ENCODE measurements at places on chromosomes 4 and X.

DNA sequence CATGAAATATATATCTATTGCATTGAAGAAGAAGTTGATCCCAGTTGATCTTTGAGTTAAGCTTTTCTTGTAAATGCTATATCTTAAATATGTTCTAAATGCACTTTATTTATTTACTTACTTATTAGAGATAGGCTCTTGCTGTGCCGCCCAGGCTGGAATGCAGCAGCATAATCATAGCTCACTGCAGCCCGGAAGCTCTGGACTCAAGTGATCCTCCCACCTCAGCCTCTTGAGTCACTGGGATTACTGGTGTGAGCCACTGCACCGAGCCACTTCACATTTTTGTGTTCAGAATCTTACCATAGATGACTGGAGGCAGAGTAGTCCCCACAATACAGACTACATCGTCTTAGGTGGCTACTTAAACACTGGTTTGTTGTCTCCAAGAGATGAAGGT lies 324.3 kb upstream of the SLIT2 start:
- DNase-seq: no peak

GRCh38 chr4:189088780-189089179 lies 851.9 kb upstream of the FRG1 start:
- DNase-seq: no peak

DNA sequence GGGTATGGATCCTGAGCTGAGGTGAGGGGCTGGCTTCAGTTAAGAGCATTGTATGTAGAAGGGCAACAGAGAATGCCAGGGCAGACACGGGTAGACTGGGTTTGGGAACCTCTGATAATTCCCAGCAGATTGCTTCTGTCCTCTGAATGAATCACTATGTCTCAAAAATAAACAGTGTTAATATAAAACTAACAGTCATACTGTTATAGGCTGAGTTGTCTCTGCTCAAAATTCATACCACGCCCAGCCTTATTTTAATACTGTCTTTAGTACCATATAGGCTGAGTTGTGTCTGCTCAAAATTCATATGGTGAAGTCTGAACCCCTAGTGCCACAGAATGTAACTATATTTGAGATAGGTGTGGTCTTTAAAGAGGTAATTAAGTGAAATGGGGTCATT lies 10.0 kb downstream of the XAGE2 start:
- no peak for DNase-seq

DNA sequence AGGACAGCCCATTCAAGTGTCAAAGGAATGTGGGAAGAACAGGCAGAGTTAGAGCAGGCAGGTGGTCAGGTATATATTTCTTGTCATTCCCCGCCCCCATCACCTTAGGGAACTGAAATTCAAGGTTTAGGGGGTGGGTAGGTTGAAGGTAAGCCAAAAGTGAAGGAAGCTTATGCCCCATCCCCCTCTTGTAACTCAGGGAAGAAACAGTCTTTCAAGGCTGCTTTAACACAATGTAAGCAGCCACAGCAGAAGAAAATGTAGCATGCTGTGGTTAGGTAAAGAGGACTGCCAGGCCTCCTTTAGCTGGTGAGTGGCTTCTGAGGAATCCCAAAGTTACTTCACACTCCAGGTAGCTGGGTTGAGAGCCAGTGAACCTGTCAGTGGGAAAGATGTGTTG lies 122.3 kb downstream of the RS1 start:
- no peak for DNase-seq

GRCh38 chrX:82775426-82775825 lies 732.7 kb upstream of the POU3F4 start:
- no peak for DNase-seq

DNA sequence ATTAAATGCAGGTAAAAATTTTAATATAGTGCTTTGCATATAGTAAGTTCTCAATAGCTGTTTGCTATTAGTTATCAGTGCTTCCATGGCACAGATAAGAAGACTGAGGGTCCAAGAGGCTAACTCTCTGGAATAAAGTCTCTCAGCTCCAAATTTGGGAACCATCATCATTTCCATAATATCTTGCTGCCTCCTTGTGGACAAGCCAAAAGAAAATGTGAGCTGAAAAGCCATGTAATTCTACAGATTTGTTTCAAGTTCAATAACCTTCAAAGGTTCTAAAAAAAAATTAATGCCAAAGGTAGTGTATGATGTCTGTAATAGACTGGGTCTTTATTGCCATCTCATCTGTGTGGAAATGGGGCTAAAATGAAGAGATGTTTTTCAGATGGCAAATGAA lies 136.9 kb upstream of the VCX start:
- DNase-seq: no peak

- DNase-seq: no peak
Measured at GRCh38 chrX:70087857-70088630, 25.8 kb downstream of the OTUD6A start.

- DNase-seq: no peak
Measured at GRCh38 chr4:22428441-22428840, 87.4 kb downstream of the ADGRA3 start.

GRCh38 chr4:162456106-162456505 lies 292.3 kb upstream of the FSTL5 start:
- DNase-seq: no peak

GRCh38 chr4:60805500-60806313 lies 394.4 kb upstream of the ADGRL3 start:
- DNase-seq: no peak

- DNase-seq: no peak
Measured at GRCh38 chr4:34679228-34679627, 1565.1 kb downstream of the ARAP2 start.
